RWPE1 (cell line): ENCODE measurements at places on chromosomes 7 and 10.

DNA sequence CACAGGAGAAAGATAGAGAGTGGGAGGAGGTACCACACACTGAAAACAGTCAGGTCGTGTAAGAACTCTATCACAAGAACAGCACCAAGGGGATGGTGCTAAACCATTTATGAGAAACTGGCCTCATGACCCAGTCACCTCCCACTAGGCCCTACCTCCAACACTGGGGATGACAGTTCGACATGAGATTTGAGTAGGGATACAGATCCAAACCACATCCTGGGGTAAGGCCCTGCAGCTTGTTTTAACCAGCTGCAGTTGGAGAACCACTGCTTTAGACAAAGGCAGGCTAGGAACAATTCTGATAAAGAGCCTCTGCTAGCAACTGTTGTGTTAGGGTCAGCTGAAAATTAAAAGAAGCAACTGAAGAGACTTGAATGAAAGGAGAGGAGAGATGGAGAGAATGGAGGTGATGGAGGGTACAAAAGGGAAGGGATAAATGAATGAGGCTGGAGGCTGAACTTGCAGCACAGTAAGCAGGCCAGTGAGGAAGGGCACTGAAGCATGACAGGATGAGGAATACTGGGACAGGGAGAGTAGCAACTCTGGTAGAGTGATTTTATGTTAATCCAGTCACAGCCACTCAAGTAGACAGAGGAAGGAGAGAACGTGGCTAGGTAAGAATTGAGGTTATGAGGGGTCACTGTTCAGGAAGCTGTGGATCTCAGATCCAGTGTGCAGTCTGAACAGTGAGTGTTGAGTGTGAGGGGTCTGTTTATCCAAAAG lies 23.6 kb downstream of the MEST start:
- DNase-seq: no peak

DNA sequence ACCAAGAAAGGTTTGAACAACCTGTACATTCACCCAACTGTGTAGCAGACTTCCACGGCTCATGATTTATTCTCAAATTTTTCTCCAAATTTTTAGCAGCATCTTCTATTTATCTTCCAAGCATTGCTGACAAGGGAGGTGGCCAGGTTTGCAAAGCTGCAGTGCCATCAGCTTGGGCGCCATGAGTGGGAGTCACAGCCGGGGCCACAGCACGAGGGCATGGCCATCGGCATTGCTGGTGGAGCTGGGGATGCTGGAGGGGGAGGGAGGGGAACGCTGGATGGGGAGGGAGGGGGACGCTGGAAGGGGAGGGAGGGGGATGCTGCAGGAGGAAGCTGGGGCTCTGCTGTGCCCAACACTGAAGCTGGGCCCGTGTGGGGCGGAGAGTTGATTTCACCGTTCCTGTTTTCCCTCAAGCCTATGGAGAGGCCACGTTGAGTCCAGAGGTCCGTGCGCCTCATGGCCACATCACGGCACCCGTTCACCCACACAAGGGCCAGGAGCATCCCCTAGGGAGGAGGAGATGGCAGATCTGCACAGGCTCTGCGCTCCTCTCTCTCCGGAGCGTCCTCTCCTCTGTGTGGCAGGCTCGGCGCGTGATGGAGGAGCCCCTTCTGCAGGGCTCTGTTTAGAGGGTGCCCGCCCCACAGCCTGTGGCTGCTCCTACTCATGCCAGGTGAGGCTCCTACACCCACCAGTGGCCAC lies 520.2 kb downstream of the DNAJB6 start:
- no peak for DNase-seq

DNA sequence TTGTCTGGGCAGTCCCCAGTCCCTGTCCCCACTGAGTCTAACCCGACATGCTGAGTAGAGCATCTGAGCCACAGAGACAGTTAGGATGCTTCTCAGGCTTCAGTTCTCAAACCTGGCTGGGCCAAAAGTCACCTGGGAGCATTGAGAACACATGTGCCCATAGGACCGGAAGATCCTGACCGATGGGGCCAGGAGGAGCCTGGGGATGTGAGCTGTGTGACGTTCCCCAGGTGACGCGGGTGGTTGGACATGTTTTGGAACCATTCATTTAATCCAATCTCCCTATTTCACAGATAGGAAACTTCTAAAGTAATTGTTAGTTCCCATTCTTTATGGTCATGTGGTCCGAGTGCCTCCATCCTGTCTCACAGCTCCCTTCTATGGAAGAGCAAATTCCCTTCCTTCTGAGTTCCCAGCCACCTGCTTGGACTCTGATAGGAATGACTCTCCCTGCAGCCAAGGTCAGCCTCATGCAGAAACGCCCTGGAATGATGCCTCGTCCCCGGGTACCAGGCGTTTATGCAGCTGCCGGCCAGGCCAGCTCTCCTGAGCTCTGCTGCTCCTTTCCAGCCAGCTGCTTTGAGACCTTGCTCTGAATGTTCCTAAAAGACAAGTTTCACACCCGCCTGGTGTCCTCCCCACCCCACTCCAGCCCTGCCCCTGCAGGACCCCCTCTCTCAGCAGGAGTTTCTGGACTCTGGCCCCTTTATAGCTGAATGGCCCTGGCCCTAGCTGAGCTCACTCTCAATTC lies 166.5 kb upstream of the RHEB start:
- no peak for DNase-seq

DNA sequence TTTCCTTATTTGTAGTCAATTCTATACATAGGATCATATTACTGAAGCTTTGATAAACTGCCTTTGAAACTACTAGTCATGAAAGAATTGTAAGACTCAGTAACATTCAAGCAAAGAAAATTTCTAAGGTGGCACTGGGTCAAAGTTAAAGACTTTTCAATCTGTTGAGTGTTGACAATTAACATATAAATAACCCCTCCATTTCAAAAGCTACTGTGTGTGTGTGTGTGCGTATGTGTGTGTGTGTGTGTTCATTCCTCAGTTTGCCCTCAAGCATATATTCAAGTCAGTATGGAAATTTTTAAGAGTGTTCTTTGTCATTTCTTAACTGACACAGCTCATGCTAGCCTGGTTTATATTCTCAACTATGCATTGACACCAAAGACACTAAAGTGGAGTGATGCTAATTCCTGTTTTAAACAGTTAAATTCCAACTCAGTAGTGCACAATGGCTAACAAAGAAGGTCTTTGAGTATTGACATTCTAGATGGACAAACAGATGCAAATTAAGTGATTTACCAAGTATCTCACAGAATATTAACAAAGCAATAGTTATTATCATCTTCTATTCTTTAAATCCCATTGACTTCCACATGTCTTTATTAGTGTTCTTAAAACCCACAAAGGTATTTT lies 314.8 kb upstream of the GRM3 start:
- no peak for DNase-seq
